ENCODE measurements at places on chromosomes 4 and X.

DNA sequence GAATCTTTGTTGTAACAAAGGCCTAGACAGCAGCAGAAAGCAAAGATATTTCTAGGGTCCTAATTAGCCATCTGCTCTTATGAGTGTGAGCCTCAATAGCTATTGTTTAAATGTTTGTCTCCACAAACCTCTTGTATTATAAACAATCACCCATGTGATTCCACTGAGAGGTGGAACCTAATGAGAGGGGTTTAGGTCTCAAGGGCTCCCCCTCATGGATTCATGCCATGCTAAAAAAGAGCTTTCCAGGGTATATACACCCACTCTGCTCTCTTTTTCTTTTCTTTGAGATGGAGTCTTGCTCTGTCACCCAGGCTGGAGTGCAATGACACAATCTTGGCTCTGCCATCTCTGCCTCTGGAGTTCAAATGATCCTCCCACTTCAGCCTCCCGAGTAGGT, 42.1 kb downstream of the TRIM61 start:
- DNase-seq, result no peak

GRCh38 chr4:8847764-8848163, 23.9 kb downstream of the HMX1 start:
- no peak for DNase-seq

GRCh38 chrX:155070663-155070974, 317 bp downstream of the CMC4 start:
- no peak for DNase-seq

DNA sequence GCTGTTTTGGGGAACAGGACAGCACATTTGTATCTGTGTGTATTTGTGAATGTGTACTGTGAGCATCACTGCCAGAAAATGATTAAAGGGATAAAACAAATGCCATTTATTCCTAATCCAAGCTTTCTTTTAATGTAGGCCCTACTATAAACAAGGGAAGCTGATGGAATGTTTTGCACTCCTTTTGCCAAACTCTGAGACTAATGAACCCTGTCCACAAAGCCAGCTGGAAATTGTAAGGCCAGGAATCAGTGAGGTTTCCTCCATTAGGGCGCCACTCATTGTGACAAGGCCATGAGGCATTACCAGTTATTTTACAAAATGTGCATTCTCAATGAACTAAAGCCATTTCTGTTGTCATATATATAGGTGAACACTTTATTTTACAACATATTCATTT, 163.0 kb upstream of the NAP1L5 start:
- no peak for DNase-seq

GRCh38 chrX:134813697-134814096, 155.4 kb upstream of the PLAC1 start:
- DNase-seq, result no peak

DNA sequence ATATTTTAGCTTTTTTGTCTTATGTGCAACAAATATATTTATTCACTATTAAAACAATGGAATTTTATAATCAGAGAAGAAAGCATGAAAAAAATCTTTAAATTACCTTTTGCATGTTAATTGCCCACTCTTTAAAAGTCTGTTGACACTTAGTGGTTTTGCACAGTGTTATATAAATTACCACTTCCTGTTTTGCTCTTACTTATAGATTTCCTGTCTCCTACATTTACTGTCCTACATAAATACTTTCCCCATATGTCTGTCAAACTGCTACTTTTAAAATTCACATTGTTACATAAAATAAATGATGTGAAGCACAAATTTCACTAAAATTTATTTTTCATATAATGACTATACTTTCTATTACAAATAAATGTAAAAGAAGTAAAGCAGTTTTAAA, 161.1 kb upstream of the NDST4 start:
- DNase-seq, result no peak

DNA sequence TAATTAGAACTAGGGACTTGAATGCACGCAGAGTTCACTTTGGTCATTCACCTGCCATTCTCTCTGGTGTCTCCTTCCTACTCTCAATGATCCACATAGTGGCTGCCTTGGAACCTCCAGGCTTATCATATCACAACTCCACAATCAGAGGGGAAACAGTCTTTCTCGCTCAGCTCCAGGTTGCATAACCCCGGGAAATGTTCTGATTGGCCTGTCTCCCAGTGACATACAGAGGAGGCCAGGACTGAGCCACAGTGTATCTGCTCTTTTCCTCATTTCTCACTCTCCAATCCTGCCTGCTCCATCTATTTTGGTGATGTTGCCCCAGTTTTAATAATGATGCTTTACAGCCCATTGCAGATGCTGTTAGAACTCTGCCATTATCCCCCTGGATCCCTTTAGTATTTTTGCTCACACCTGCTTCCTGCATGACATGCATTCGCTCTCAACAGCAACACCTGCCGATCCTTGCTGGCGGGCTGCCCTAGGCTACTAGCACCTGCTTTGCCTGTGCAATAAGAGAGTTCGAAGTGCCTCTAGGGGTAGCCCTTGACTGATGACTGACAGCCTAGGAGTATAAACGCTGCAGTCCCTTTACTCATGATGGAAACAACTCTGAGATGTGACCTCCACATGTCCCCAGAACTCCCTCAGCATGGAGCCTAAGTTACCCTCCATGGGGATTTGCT, 211.3 kb upstream of the RPS6KA3 start:
- no peak for DNase-seq

GRCh38 chr4:151488968-151489367, 80.0 kb downstream of the FHIP1A start:
- no peak for DNase-seq

- DNase-seq, result no peak
These were observed 261.2 kb downstream of the CBLL2 start for GRCh38 chrX:22533898-22534297.

DNA sequence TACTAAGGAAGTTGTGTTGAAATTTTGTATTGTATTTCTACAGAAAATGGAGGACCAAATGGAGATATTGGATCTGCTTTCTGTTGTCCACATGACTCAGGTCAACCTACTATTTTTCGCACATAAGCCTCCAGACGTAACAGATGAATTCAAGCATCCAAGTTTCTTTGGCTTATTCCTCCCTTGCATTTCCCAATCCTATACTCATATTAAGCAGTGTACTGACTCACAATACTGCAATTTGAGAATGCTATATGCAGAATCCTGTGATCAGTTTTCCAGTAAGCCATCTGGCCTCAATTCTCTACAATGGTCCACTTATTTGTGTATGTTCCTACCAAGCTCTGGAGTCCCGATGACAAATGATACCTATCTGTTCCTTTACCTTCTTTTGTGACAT, 75.7 kb downstream of the ASB9 start:
- no peak for DNase-seq

DNA sequence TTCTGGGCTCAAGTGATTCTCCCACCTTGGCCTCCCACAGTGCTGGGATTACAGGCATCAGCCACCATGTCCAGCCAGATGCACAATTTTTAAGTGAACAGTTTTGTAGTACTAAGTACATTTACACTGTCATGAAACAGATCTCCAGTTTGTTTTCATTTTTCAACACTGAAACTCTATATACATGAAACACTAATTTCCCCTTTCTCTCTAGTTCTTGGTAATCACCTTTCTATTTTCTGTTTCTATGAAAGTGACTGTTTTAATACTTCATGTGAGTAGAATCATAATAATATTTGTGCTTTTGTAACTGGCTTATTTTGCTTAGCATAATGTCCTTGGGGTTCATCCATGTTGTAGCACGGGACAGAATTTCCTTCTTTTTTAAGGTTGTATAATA, 237.4 kb downstream of the CAMK2D start:
- DNase-seq, result no peak

GRCh38 chr4:119627267-119628255, 1.0 kb downstream of the PDE5A start:
- DNase-seq, result peak; percentile 78

DNA sequence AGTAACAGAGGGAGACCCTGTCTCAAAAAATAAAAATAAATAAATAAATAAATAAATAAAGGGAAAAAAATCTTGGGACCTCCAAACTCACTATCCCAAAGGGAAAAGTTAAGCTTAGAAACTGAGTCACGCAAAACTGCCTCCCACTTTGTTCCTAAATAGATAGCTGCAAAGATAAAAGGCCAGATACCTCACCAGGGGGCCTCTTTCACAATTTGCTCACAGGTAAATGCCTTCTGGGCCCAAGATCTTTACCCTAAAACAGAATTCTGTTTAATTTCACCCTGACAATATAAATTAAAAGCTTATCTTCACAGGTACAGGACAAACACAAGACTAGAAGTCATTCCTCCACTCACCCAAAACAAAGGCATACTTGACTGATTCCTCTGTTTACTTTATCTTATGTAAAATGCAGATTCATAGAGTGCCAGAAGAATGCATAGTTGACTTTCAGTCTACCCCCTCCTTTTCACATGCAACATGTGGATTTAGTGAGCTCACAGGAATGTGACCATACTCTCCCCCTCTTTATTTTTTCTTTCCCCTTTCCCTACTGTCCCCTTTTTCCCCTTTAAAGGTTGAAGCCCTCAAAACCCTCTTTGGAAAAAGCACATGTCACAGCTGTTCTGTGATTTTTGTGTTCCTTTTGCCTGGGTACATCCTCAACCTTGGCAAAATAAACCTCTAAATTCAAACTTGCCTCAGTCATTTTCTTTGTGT, 23.4 kb downstream of the ELF2 start:
- no peak for DNase-seq

DNA sequence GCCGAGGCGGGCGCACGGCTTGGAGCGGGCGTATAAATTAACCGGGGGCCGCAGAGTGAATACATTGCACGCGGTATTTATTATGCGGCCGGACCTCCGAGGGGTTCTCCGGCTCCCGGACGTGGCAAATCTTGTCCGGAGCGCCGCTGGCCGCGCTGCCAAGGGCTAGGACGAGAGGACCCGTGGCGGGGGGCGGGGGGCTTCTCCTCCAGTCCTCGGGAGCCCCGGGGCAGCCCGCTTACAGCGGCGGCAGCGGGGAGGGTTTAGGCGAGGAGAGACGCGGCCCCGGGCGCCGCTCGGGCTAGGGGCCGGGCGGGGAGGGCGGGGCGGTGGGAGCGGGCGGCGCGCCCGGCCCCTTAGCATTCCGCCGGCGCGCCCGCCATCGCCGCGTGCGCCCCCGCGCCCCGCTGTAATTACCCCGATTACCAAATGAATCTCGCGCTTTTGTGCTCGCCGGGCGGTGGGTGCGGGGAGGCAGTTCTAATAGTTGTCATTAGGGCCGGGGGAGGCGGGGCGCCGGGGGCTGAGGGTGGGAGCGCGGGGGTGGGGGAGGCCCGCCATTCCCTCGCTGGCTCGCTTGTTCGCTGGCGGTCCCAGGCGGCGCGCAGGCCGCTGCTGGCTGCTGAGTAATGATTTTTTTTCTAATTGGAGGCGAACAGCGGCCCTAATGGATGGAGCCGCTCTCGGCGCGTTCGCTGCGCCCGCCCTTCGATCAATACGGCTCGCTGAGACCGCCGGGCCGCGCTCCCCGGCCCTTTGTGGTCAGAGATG, 276.6 kb downstream of the BCOR start:
- no peak for DNase-seq

DNA sequence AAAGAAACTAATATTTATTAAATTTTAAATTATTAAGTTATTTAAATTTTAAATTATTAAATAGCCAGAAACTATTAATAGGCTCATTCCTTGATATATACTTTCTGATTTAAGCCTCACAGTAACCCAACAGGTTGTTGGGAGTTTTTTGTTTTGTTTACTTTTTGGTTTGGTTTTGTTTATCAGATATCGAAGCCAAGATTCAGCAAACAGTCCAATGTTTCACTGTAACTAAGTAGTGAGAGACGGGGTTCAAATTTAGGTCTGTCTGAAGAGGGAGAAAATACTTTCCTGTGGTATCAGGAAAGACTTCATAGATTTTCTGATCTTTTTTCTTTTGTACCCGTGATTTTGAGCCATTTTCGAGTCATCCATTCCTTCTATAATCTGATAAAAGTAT, 54.2 kb downstream of the CCDC158 start:
- DNase-seq, result no peak

GRCh38 chr4:134529629-134530028, 328.0 kb upstream of the PABPC4L start:
- no peak for DNase-seq

DNA sequence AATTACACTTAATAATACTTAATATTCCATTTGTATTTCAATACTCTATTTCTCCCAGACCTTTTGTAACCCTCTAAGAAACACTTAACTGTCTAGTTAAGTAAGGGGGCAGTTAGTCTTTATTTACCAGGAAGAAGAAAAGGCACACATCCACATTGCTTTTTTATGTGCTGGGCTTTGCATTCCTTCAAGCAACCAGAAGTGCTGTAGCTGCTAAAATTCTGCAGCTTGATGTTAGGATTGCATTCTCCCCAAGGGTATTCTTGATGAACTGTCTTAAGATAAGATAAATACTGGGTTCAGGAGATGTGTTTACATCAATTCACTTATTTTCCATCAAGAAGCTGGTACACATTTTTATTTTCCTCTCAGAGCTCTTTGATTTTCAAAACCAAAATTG, 24.0 kb downstream of the ASIC5 start:
- DNase-seq, result no peak

DNA sequence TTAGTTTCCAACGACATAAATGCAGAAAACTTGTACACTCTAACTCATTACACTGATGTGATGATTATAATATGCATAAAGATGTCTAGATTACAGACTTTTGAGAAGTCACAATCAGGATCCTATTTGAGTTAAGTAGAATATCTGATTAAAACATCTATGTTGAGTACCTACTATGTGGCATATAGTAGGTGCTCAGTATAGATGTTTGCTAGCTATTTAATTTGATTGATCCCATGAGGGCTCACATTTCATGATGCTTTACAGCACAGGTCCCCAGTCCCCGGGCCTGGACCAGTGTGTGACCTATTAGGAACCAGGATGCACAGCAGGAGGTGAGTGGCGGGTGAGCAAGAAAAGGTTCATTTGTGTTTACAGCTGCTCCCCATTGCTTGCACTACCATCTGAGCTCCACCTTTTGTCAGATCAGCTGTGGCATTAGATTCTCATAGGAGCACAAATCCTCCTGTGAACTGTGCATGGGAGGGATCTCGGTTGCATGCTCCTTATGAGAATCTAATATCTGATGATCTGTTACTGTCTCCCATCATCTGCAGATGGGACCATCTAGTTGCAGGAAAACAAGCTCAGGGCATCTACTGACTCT, 33.0 kb upstream of the CXCL8 start:
- no peak for DNase-seq

DNA sequence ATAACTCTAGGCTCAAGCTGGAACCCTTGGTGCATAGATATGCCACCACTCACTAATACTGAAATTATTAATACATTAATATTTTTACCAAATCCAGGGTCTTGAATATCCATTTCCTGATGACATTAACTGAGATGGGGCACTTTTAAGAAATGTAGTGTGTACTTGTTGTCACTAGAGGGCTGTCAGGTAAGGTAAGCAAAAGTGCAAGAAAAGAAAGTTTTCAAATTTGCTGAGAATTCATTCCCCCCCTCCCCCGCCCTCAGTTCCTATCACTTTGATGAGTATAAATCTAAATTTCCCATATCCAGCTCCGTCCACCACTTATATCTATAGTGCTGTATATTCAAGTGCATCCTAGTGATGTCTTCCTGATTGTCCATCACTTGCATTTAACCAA, 20.5 kb upstream of the WDR44 start:
- DNase-seq, result no peak

GRCh38 chrX:2897311-2897689, 31.8 kb downstream of the ARSD start:
- DNase-seq, result no peak

Data from ureter (tissue), 1 donor.